ENCODE measurements at places on chromosomes 16 and 17.

GRCh38 chr17:57833179-57833939 is 16.5 kb downstream of the MRPS23 start:
- DNase-seq = peak; percentile 45

DNA sequence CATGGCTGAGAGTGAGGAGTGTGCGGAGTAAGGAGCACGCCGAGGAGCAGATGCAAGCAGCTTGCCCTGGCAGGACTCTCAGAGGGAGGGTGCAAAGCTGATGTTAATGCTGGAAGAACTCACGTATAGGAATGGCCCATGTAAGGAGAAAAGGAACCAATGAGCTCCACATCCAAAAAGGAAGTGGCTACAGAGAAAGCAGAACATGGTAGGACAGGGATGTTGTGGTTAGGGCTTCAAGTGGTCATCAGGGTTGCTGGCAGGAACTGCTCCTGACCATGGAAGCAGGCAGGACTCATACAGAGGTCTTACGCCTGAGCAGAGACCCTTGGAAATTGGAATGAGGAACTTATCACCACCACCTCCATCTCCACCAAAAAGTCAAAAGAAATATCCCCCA is 5.2 kb downstream of the MYO1D start:
- no peak for DNase-seq

DNA sequence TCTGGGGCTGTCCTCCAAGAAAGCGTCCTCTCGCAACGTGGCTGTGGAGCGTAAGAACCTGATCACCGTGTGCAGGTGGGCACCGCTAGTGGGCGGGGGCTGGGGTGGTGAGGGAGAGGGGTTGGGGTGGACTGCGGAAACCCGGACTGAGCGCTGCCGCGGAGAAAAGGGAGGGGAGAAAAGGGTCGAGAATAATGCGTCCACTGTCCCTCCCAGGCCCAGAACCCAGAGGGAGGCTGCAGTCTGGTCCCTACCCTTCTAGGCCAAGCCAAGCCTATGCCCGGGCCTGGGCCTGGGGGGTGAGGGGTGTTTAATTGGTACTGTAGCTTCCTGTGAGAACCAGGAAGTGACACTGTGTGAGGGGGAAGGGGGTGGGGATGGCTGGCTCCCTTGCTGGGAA is 464 bp downstream of the RUNDC3A start:
- no peak for DNase-seq

- no peak for DNase-seq
These were observed 482.7 kb upstream of the EEF2KMT start for GRCh38 chr16:5580296-5580695.

DNA sequence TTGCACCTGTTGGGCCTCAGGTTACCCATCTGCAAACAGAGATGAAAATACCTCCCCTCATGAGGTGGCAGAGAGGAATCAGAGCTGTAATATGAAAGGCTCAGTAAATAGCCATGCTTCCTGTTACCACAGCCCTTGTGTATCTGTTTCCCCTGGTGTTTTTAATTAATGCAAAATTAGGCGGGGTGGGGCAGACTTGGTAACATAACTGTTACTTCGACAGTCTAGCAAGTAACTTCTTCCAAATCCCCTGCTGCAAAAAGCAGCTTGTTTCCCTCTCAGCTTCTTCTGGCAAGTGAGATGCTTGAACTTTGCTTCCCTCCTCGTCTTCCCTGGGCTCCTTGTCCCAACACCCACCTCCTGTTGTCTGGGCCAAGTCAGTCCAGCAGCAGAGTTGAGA is 381.5 kb downstream of the CPPED1 start:
- no peak for DNase-seq

DNA sequence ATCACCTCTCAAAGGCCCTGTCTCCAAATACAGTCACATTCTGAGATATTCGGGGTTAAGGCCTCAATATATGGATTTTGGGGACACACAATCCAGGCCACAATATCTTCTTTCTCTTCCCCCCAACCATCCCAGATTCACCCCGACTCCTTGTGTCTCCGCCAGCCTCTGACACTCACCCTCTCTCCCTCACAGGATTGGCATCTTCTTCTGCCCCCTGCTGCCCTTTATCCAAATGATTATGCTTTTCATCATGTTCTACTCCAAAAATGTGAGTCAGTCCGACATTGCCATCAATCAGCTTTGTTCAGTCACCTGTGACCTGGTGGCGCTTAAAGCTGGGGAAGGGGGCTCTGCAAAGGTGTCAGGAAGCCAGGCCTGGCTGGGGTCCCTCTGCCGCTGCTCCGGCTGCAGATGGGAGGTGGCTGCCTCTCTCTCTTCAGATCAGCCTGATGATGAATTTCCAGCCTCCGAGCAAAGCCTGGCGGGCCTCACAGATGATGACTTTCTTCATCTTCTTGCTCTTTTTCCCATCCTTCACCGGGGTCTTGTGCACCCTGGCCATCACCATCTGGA is 35.1 kb downstream of the GDE1 start:
- no peak for DNase-seq

DNA sequence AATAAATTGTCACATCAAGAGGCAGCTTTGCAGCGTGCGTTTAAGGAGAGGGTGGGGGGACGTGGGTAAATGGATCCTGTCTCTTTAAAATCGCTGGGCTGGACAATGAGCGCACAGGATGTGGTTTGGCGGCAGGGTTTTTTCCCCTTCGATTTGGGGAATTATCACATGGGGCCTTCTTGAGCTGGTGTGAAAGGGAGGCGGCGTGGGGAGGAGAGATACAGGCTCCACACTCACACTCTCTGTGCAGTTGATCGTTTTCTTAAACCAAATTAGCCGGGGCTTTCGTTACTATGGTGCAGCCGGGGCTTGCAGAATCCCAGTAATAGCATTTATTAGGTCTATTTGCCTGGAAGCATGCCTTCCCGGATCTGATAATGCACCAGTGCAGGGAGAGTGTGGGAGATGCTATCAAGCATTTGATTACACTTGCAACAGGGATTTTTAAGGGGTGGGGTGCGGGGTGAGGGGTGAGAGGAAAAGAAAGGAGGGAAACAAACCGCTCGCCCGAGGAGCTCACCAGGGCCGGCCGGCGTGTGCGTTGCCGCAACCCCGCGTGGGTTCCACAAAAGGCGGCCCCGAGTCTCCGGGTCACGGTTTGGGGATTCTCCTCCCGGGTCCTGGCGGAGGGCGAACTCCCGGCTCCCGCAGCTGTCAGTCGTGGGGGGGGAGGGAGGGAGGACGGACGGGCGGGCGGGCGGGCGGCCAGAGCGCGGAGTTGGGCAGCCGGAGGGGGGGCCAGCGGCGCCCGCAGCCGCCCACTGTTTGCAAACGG is 58.8 kb upstream of the GSE1 start:
- peak; percentile 45 for DNase-seq

GRCh38 chr16:57469046-57469445 is 6.6 kb downstream of the POLR2C start:
- no peak for DNase-seq

- DNase-seq = no peak
These were observed 5.4 kb downstream of the ARHGAP27 start for GRCh38 chr17:45427181-45427835.

- DNase-seq = no peak
These were observed 1.3 kb downstream of the APPBP2 start for GRCh38 chr17:60524463-60525327.

All from activated CD4-positive, alpha-beta T cell treated with anti-CD3 and anti-CD28 coated beads for 1 hour (primary cell).